ENCODE measurements at places on chromosomes 12 and 14.

DNA sequence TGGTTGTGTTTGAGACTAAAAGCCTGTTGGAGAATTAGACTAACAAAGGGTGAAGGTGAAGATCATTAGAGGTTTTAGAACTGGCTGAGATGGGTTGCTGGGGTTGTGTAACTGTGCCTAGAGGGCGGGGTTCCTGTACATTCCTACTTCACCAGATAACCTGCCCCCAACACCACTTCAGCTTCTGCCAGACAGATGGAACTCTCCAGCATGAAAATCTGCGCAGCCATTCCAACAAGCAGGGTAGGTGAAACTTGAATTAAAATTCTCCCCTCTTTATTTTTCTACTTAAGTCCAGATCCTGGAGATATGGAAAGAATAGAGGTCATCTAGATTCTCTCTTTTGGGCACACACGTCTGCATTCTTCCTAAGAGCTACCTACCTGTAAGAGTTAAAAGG, 6.0 kb downstream of the FOXG1 start:
- no peak for DNase-seq

DNA sequence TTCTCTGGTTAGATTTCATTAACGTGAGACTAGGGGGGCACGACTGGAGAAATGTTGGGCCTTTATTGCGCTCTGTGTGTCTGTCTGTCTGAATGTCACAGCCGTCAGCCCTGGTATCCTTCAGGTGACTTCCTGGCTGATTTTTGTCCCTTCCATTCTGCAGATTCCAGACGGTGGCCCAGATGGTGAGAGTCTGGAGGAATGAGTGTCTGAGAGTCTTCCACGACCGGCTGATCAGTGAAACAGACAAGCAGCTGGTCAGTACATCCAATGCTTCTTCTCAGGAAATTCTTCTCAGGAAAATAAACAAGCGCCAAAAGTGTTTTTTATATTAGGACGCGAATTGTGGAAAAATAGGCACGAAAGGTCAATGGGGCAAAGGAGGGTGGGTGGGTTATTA, 93.5 kb downstream of the CCDC92 start:
- no peak for DNase-seq

GRCh38 chr12:70854881-70855568, 65.5 kb downstream of the PTPRR start:
- DNase-seq = no peak

GRCh38 chr14:36316131-36316530, 4.3 kb downstream of the MBIP start:
- DNase-seq = no peak

DNA sequence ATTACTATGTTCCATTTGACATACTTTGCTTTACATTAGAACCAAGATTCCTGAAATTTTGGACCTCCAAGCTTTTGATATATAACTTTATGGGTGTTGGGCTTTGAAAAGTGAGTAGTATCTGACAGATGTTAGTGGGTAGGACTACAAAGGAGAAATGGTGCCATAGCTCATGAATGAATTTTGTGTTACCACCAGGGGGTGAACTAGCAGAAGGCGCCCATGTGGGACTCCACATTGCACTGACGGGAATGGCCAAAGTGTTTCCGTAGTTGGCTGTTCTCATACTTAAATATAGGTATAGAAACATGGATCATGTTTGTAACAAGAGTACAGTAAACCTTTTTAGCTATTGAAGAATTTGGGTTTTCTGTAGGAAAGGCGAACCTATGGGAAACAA, 337.5 kb downstream of the FLRT2 start:
- no peak for DNase-seq

DNA sequence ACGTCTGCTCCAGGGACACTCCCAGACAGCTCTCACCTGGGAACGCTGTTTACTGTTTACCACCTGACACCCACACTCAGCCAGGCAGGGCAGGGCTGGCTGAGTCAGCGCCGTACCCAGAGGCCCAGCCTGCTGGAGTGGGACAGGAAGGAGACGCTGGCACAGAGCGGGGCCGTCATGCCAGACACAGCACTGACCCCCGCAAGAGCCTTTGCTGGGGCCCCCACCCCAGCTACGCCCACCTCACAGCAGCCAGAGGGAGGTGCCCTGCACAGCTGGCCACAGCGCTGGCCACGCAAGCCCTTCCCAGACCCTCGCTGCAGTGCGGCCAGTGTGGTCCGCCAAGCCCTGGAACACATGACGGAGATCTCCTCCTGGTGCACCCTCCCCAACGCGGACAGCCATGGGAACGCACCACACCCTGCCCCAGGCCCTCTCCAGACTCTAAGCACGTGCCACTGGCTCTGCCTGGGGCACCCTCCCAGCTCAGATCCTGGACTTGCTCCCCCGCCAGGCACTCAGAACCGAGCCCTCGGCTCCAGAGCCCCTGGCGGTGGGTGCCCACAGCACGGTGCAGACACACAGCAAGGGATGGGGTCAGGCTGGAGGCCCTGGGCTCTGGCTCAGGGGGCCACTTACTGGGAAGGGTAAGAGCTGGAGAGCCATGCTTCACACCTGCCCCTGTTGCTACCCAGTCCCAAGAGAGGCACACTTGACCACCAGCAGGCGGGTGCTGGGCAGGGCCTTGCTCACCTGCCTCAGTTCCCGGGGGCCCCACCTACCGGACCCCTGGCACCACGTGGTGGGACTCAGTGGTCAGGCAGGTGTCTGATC, 5.7 kb downstream of the AHNAK2 start:
- DNase-seq = no peak

DNA sequence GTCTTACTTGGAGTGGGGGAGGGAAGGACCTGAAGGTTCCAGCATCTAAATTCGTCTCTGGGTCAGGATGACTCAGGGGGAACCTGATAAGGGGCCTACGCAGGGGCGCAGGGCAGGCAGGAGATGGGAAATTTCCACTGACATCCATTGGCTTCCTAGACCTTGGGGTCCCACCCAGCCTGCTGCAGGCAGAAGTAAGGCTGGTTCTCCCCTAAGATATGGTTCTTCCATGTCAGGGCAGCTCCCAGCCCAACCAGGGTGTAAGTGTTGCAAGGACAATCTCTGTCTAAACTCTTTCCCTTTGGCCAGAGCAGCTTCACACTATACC, 2.1 kb upstream of the NDRG2 start:
- DNase-seq = no peak

- peak; percentile 88 for DNase-seq
Measured at GRCh38 chr12:95277139-95277538, 59.5 kb downstream of the VEZT start.

DNA sequence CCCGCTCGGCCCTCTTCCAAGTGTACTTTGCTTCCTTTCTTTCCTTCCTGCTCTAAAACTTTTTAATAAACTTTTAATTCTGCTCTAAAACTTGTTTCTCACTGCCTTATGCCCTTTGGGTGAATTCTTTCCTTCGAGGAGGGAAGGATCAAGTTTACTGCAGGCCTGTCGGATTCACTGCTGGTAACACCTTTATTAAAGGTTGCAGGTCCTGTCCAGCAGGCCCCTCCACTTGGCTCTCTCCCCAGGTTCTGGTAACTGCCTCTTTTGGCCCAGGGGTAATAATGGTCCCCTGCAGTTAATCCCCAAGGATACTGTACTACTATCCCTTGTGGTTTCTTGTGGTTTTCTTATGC, 152.7 kb upstream of the EEA1 start:
- DNase-seq = no peak

DNA sequence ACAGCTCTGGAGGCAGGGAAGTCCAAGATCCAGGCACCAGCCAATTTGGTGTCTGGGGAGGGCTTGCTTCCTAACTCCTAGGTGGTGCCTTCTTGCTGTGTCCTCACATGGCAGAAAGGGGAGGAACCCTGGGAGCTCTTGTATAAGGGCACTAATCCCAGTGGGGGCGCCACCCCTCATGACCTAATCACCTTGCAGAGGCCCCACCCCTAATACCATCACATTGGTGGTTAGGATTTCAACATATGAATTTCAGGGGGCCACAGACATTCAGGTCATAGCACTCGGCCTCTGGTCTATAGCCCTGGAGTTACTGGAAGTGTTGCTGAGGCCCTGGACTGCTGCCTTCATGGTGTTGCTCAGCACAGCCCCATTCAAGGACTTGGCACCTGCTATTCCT, 14.6 kb downstream of the PSMD9 start:
- DNase-seq = no peak

- DNase-seq = no peak
Measured at GRCh38 chr14:64673316-64673715, 30.9 kb upstream of the PLEKHG3 start.

DNA sequence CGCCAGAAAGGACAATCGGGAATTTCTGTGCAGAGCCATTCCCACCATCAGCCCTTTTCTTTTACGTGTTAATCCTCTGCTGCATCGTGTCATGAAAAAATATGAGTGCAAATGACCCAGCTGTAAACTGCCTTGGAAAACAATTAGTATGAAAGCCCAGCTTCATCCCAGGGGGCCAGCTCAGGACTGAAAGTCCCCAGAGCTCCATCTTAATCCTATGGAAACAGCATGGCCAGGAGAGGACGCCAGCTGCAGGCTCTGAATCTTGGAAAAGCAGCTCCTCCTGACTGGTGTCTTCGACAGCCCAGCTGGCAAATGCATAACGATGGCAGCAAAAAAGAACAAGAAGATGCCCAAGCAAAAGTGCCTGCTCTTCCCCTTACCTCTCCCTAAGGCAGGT, 191.5 kb downstream of the NTF3 start:
- DNase-seq = no peak

GRCh38 chr12:1184402-1184801, 193.4 kb downstream of the ERC1 start:
- DNase-seq = no peak

- no peak for DNase-seq
Measured at GRCh38 chr14:33413381-33413780, 474.7 kb downstream of the NPAS3 start.

GRCh38 chr14:69117020-69117767, 35.7 kb downstream of the DCAF5 start:
- DNase-seq = no peak

GRCh38 chr12:14567351-14568162, at the start of gene PLBD1:
Gene PLBD1, minus strand, starts transcription at chr12:14567883. Its CDS starts 187 bp downstream, at chr12:14567696.
- no peak for DNase-seq

- no peak for DNase-seq
Measured at GRCh38 chr14:35292770-35293561, 784 bp downstream of the PSMA6 start.

Measured in fibroblast of skin of left quadriceps (primary cell).